NCI-H2171 (cell line): ENCODE measurements at places on chromosomes 12 and 14.

GRCh38 chr12:125218952-125219351 is 153.7 kb downstream of the AACS start:
- no peak for DNase-seq

- no peak for DNase-seq
Observed at GRCh38 chr12:110780448-110780847, 37.8 kb upstream of the PPP1CC start.

GRCh38 chr14:32087173-32087861 is 10.2 kb downstream of the ARHGAP5 start:
- DNase-seq = peak; percentile 2

DNA sequence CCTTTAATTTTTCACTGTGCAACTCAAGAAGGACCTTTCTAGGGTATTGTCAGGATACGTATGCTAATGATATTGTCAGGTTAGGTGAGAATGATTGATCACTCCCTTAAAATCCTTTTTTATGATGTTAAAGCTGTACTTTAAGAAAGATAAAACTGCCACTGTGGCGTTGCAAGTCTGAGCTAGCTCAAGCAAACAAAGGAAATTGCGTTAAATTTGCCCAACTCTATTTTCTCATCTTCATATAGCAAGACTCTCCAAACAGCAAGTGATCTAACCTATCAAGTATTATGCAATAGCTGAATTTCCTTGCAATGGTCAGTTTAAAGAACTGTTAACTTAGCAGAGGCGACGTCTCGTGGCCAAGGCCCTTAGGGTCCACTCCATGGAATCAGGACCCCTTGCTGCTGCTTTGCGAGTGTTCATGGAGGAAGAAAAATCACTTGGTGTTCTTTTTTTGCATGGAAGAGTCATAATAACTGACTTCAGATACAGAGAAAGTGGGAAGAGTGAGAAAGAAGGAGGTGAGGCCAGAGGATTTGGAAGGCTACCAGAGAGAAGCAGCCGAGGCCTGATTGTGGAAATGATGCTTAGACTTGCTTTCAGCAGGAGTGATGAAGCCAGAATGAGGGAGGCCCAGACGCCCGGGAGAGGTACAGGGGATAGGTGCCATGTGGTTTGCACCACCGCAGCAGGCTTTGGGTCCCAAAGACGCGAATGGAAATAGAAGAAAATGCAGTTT is 2.5 kb downstream of the TRAF3 start:
- no peak for DNase-seq

GRCh38 chr14:105501504-105502291 is 10.7 kb downstream of the TEDC1 start:
- no peak for DNase-seq

GRCh38 chr12:106227641-106228319 is 20.0 kb downstream of the CKAP4 start:
- no peak for DNase-seq

DNA sequence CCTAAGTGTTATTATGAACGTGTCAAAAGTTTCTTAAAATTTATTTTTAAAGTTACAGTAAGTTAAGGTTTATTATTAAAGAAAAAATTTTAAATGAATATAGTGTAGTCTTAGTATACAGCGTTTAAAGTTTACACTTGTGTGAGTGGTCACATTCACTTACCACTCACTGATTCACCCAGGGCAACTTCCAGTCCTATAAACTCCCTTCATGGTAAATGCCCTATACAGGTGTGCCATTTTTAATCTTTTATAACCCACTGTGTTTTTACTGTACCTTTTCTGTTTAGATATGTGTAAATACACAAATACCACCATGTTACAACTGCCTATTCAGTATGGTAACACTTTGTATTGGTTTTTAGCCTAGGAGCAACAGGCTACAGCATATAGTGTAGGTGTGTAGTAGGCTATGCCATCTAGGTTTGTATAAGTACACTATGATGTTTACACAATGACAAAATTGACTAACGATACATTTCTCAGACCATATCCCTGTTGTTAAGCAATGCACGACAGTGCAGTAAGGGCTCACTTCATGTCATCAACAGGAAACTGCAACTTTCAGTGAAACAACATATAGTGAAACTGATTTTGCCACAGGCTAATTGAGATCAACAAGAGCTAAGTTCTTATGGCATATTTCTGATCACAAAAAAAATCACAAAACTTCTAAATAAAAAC is 112.0 kb upstream of the TMCC3 start:
- no peak for DNase-seq

GRCh38 chr12:979349-979748 is 11.7 kb upstream of the ERC1 start:
- DNase-seq = no peak

DNA sequence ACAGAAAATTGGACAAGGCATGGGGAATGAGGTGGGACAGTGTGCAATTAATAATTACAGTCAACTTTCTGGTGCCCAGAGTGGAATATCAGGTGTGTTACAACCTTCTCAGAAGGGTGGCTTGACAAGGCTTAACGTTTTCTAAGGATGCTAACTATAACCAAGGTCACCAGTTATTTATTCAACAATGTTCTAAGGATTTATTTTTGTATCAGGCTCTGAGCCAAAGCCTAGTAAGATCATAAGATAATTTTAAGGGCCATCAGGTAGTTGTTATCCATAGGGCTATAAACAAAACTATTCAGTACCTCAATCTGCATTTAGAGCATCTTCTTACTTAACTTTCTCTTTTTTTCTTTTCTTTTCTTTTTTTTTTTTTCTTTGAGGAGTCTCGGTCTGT is 134.0 kb downstream of the TMTC1 start:
- DNase-seq = no peak

GRCh38 chr12:109301643-109302168 is 7.4 kb downstream of the FOXN4 start:
- DNase-seq = no peak

DNA sequence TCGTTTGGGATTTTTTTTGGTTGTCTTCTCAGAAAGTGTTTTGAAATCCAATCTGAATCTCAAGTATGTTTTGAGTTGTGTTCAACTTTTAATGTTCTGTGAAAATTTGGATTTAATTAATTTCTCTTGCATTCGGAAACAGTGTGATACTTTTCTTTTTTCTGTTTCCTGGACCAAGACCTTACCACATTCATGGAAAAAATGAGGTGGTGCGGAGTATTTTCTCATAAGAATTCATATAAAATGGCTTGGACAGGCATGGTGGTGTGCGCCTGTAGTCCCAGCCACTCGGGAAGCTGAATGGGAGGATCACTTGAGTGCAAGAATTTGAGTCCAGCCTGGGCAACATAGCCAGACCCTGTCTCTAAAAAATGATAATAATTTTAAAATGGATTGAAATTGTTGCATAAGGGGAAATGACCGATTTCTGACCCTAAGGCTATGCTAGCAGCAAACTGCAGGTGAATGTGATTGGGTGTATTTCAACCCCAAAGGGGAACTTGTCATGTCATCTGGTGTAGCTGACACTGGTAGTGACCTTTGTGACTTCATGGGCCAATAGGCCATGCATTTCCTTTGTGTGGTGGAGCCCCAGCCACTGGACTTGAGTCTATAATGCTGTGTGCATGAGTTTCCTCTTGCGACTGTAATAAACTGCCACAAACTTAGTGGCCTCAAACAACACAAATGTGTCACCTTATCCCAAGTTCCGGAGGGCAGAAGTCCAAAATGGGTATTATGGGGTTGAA is 123.5 kb upstream of the RFLNA start:
- DNase-seq = no peak

GRCh38 chr12:62481843-62482540 is 15.4 kb downstream of the MON2 start:
- no peak for DNase-seq
